ENCODE measurements at places on chromosomes 4 and X.

DNA sequence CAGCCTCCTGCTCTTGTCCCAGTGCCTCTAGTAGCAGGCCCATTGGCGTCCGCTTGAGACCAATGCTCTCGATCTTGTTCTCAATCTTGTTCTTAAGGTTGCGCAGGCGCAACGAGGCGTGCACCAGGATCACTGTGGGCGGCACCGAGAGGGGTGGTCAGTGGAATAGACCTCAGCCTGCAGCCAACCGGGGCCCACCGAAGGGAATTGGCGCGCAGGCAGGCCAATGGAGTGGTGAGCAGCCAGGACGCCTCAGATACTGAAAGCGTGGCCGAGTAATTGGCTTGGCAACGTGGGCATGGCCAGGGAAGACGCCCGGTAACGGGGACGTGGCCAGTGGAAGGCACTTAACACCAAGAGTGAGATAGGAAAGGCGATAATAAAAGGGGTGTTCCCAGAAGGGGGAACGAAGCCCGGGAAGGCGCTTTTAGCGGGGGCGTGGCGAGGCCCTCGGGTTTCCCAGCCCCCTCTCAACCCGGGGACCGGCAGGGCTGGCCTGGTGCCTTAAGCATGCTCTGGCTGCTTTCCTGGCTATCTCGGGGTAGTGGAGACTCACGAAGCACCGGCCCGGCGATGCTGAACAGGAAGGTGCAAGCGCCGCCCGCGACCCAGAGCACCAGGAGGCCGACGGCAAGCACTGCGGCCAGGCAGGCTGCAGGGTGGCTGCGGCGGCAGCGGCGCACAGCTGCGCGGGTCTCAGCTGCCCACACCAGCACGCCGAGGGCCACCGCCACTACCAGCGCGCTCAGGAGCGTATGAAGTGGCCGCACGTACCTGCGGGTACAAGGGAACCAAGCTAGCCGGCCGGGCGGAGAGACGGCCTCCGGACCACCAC, 1.7 kb downstream of the PRAF2 start:
- DNase-seq = no peak

GRCh38 chr4:10079912-10080588, 36.5 kb downstream of the WDR1 start:
- no peak for DNase-seq

GRCh38 chr4:126172126-126172525, 857.4 kb downstream of the FAT4 start:
- DNase-seq = no peak

DNA sequence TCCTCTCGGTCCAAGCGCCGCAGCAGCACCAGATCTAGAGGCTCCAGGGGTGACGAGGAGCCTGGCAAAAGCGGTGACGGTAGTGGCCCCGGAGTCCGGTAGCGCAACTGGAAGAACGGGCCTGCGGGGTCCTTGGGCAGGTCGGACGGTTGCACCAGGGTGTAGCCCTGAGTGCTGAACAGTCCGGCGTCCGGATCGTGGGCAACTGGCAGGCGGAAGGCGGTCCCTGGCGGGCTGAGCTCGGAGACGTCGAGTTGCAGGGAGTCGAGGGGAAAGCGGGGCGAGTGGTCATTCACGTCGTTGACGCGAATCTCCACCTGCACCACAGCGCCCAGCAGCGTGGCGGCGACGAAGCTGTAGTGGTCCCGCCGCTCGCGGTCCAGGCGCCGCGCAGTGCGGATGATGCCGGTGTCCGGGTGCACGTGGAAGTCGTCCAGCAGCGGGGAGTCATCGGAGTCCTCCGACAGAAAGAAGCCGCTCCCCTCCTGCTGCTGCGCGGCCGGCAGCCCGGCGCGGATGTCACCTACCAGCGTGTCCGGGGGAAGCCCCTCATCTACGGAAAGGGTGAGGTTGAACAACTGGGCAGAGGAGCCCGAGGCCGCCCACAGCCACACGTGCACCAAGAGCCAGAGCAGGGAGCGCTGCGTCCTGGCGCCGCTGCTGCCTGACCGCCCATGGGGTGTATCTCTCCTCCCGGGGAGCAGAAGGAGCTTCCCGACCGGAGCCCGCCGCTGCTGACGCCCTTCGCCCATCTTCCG, 837 bp downstream of the DCHS2 start:
- no peak for DNase-seq

GRCh38 chr4:77073981-77074380, 1.8 kb downstream of the CCNI start:
- DNase-seq = no peak

- DNase-seq = peak; percentile 16
Measured at GRCh38 chr4:47462799-47463234, 685 bp downstream of the COMMD8 start.

DNA sequence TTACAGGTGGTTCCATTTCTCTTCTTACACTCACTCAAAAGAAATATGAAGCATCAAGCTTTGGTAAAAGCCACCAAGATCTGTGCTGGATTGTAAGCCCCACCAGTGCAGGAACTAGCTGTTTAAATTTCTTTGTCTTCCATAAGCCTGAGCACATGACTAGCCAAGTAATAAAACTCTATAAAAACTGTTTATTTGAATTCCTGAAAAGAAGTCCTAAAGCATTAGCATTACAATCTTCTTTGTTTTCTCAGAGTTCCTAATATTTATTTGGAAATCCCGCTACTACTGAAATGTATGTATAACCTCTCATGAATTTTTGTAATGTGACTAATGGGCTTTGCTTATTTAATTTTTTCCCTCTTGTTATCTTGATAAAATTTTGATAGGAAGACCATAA, 65.9 kb downstream of the IQCM start:
- no peak for DNase-seq

DNA sequence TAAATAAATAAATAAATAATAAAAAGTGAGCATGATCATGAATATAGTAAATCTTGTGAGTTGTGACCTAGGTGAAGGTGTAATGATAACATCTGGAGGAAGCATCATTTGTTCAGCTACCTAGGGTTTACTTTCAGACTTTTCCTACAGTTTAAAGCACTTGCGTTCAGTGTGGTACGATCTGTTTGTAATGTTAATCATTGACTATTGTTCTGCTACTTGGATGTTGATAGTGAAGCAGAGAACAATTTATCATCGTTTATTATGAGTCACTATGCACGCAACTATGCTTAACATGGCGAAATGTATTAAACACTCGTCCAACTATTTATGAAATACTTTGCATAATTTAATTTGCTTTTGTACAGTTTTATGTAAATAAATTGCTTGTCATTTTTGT, 426.2 kb downstream of the PCDH7 start:
- DNase-seq = no peak

- DNase-seq = peak; percentile 40
Measured at GRCh38 chrX:155876704-155877103, 4.4 kb upstream of the VAMP7 start.
